ENCODE measurements at places on chromosomes 11 and 22. TPM values are rescaled to one million over a fixed set of nuclear protein-coding genes. Genes with fewer than 3 reads are reported as not detected.

DNA sequence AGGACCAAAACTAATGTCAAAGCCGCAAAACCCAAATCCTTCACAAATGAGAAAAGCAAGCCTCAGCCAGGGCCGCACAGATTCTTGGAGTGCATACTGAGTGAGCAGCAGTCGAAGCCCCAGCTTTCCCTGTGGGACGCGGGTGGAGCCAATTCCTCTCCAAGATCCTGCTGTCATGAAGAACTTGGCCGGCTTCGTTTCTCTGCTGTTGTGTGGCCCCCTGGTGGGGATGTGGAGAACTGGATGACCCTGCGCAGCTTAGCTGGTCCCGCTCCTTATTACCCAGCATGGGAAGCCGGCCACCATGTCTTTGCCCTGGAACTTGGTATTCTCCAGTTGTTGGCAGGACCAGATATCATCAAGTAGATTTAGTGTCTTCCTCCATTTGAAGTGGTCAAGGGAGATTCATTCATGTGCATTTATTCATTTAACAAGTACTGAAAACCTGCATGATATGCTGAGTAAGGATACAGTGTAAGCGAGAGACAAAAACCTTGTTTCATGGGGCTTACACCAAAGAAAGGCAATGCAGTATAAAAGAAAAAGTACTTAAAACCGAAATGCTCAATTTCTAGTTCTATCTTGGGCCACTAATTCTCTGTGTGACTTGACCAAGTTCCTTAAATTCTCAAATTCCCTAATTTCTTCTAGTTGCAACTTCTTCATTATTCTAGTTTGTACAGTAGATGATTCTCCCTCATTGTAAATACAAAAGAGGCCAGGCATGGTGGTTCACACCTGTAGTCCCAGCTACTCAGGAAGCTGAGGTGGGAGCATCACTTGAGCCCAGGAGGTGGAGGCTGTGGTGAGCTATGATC lies 56.7 kb upstream of the CRTAM start:
- DNase-seq = peak; percentile 93

- no peak for DNase-seq
Measured at GRCh38 chr11:132772703-132773545, 759.4 kb downstream of the OPCML start.

DNA sequence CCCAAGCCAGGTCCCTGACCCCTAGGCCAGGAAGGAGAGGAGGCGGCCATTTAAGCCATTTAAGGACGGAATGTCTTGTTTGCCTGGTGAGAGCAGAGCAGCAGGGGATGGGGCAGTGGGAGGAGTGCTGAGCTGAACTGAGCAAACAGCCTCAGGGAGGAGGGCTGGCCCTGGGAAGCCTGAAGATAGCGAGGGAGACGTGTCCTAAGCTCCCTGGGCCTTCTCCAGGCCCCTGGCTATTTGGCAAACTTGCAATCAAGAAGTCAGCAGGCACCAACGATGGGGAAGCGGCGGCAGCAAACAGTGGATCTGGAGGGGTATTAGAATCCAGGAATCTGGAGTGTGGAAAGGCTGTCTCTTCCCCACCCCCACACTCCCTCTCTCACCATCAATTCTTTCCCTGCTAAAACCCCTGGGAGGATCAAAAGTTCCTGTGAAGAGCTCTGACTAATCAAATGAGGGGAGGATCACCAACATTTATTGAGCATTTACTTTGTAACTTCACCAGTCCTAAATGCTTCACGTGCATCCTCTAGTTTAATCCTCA lies 8.8 kb downstream of the BCL9L start:
- no peak for DNase-seq

DNA sequence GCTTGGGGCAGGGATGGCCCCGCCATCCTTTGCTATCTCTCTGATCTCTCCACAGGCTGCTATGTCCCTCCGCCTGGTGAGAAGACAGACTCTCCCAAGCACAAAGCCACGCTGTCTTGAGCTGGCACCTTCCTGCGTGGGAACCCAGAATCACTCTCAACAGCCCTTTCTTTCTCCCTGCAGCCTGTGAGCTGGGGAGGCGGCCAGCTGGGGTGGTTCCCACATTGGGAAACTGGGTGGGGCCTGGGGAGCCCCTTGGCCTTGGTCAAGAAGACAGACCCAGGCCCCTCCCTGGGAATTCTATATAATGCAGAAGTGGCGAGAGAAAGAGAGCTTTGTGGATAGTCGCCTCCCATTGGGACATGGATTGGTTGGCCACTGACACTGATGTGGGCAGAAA lies 129.0 kb upstream of the TIMP3 start:
- DNase-seq = no peak

DNA sequence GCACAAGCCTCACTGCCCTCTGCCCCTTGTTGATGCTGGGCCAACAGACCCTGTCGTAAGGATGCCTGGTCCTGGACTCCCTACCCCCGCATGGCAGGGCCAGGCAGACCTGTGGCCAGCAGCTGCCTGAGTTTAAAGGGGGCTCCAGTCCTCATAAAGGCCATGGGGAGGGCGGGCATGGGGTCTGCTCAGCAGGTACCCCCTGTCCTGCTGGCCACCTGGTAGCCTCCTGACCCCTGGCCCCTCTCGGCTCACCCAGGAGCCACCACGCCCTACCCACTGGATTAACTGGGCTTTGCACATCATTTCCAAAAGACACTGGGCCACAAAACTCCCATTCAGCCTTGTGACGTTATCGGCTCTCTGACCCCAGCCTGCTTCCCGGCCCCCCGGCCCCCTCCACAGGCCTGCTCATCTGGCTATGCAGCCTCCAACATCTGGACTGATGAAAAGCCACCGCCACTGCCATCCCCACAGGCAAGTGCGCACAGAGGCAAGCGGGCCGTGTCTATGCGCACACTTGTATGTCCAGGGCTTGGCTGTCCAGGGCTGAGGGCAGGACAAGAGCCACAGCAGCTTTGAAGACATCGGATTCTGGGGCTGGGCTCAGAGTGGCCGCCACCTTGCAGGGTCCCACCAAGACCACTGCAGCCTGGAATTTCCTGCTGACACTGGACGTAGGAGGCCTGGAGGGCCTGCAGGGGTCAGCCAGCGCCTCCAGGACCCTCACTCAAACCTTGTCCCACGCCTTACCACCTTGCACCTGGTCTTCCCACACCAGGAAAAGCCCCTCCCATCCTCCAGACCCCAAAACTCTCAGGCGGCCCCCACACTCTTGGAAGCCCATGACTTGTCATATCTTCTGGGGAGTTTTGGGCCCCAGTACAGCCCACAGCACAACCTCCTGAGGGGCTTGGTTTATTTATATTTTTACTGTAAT lies 48.7 kb downstream of the IGF2 start:
- DNase-seq = no peak

Gene OTUB1
- 37.0 TPM for total RNA-seq

Gene ZDHHC5
- total RNA-seq = 47.9 TPM
